ENCODE measurements at places on chromosomes 1 and 21.

DNA sequence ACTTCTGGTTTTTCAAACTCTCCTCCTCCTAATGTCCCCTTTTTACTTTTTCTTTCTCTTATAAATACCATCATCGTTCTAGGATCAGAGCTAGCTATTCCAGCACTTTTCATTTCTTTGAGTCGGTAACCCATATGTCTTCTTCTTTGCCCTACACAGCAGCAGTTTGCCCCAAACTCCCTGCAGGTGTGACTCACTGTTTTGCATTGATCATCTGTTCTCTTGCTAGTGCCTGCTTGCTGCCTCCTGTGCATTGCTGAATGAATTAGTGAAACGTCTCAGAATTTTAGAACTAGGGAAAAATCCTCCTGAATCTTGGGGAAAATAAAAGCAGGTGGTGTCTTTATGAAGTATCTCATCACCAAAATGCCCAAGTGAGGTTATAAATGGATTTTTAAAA lies 21.7 kb downstream of the KCNK2 start:
- no peak for DNase-seq

- no peak for DNase-seq
Measured at GRCh38 chr1:167718914-167719691, 2.7 kb upstream of the MPZL1 start.

DNA sequence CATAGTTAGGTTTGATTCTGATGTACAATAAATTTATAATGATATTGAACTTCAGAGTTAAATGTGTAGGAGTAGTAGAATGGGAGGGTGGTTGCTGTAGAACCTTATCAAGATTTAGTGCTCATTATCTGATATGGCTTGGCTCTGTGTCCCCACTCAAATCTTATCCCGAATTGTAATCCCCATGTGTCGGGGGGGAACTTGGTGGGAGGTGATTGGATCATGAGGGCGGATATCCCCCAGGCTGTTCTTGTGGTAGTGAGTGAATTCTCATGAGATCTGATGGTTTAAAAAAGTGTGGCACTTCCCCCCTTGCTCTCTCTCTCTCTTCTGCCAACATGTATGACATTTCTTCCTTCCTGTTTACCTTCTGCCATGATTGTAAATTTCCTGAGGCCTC lies 265.5 kb downstream of the GRIK1 start:
- no peak for DNase-seq

DNA sequence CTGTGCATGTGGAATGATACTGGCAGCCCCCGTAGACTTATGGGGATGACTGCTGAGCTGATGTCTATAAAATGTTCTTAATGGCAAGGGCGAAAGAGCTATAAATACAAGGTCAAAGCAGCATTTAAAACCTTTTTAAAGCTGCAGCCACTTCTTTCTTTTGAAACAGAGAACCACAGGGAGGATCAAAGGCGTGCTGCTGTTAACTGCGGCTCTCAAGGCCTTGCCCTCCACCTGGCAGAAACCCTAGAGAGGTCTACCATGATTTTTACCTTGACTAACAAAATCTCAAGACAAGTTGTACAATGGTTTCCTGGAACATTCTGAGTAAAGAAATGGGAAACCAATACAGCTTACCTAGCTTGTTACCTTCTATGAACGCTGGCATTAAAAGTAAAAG lies 89.7 kb downstream of the SLC45A1 start:
- DNase-seq = no peak

DNA sequence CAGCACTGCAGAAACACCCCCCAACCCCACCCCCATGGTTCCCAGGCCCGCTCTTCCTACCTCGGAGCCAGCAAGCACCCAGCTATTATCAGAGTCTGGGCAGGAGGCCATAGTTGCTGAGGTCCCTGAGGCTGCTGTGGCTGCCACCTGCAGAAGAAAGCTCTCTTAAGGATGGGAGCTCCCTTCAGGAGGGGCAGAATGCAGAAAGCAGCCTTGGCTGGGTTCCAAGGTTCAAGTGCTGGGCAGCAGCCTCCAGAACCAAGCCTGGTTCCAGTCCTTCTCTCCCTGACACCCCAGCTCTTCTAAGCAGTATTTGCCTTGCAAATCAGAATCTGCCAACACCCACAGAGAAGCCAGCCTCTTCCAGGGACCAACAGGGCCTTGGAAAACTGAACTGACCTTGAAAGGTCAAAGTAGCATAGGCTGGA lies 2.3 kb downstream of the PBXIP1 start:
- DNase-seq = no peak

DNA sequence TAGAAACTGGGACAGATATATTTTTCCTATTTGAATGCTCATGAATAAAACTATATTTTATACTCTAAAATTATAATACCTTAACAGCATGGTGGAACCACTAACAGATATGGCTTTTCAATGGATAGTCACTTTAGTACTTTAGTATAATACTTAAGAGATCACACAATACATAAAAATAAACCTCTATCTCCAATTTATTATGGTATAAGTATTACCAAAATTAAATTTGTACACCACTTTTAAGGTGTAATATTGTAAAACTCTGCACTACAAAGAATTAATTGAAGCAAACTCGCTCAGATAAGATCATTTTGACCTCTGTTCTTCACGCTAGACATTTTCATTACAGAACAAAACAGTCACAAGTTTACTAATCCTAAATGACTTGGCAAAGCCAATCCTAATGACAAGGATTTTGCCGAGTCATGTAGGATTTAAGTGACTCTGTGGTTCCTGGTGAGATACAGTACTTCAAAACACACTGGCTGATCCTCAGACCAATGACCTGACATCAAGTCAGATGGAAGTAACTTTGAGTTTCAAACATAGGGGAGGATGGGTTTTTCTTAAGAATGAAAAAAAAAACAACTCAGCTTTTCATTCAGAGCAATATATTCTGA lies 200.6 kb downstream of the SMYD3 start:
- DNase-seq = no peak

GRCh38 chr1:48028218-48029069 lies 31.3 kb upstream of the TRABD2B start:
- DNase-seq = no peak

DNA sequence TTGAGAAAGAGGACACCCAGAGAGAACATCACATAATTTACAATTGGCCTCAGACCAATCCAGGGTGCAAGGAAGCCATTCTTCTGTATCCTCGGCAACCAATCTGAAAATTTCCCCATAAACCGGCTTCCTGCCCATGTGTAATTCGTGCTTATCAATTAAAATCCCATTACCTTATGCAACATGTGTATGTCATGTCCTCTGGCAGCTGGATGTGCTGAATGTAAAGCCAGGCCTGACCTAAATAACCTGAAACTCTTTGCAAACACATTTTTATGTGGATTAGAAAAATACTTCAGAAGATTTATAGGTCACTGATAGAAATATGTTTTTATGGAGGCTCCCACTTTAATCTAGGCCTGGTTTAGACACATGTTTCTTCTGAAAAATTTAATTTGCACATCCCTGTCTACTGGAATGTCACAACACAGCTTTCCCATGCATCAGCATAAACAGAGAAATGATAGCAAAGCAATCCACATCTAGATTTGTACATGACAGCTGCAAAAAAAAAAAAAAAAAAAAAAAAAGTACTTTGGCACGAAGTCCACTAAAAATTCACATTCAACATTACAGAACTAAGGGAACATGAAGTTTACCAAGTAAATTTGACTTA lies 69.4 kb upstream of the SAMSN1 start:
- DNase-seq = no peak

GRCh38 chr1:246647513-246647912 lies 76.7 kb upstream of the SCCPDH start:
- DNase-seq = no peak

DNA sequence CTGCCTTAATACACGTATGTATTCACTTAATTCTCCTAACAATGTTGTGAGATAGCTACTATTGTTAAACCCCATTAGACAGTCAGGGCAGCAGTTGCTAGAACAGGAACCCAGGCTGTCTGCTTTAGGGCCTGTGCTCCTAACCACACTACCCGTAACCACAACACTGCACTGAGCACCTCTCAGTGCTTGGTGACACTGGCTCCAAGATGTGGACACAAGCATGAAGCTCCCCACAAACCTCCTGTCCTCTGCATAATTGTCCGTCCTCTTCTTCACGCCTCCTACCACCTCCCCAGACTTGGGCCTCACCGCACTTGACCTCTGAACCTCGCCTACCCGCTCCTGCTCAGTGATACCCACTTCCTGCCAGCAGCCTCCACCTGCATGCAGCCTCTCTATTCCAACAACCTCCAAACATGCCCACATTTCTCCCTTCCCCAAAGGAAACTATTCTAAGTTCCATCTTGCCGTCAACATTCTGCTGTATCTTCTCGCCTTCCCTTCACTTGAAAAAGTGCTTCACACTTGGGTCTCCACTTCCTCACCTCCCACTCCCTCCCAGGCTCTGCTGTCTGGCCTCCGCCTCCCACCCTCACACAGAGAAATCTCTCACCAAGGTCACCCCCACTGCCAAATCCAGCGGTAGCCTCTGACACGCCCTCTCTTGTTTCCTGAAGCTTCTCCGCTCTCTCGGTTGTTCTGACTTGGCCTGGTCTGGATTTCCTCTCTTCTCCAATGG lies 14.6 kb upstream of the AHDC1 start:
- no peak for DNase-seq

GRCh38 chr1:230197644-230198567 lies 130.9 kb downstream of the GALNT2 start:
- no peak for DNase-seq

DNA sequence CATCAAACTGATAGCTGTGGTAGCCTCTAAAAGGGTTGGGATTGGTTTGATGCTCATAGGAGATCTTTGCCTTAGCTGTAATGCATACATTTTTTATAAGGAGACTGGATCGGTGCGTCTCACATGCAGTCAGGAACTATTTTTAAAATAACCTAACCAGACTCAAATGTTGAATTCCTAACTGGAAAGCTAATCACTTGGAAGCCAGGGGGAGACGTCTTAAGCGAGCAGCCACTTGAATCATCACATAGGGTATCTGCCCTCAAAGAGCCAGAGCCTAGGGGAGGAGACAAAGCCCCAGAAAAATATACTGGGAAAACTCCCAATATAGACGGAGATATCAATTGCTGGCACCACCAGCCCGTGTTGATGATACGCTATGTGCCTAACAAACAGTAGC lies 61.7 kb upstream of the PUM1 start:
- DNase-seq = no peak

DNA sequence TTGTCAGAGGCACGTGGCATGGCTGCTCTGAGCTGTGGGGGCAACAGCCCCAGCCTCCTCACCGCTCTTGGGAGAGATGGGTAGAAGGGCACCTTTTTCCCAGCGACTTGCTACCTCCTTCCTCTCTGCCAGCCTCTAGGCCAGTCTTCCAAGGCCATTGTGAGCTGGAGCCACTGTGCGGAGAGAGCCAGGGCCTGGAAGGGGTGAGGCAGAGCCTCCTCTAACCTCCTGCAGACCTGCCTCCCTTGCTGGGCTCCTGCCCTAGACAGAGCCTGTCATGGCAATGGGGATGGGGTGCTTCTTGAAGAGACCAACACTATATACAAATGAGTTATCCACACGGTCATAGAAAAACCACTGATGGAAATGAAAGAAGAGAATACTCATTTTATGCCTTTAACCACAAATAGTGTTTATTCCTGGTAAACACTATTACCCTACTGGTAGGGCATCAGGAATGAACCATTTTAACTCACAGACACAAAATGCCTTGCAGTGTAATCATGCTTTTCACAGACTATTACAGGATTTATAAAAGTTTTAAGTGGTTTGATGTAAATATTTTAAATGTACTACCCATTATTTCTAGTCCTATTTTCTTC lies 5.0 kb upstream of the IGFN1 start:
- no peak for DNase-seq

DNA sequence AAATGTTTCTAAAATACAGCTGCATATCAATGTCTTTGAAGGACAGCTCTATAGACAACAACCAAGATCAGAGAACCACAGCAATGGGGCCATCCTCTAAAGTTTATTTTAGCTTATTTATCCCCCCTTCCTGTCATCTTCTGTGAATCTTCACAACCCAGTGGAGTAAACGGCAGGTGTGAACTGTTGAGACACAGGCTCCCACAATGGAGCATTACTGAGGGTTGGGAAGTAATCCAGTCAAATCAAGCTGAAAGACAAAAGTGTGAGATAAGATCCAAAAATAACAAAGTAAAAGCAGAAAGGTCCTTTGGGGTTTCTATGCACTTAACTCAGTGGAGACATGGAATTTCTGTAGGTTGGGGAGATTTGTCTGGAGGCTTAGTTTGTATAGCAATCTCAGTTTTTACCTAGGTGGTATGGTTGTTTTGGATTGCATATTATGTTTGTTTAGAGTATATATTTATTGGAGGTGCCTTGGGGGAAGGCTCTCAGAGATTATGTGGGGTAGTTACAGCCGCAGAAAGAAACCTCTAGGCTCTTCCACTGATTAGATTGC lies 286.9 kb upstream of the ADGRL2 start:
- no peak for DNase-seq

GRCh38 chr1:117017648-117018047 lies 16.1 kb downstream of the CD101 start:
- no peak for DNase-seq

DNA sequence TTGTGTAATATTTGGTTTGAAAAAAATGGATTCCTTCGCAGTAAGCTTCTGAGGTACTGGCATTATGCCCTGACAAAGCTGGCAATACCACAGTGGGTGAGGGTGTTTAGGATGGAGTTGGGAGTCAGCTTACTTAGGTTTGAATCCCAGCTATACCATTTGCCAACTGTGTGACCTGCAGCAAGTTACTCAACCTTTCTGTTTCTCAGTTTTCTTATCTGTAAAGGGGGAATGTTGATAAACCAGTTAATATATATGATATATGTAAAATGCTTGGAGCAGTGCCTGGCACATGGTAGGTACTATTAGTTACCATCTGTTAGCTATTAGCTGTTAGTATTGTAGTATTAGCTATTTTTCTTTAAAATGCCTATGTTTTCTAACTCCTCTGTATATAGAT lies 4.9 kb upstream of the HDGF start:
- DNase-seq = no peak

- DNase-seq = no peak
Measured at GRCh38 chr1:4147509-4147908, 247.4 kb upstream of the C1orf174 start.

DNA sequence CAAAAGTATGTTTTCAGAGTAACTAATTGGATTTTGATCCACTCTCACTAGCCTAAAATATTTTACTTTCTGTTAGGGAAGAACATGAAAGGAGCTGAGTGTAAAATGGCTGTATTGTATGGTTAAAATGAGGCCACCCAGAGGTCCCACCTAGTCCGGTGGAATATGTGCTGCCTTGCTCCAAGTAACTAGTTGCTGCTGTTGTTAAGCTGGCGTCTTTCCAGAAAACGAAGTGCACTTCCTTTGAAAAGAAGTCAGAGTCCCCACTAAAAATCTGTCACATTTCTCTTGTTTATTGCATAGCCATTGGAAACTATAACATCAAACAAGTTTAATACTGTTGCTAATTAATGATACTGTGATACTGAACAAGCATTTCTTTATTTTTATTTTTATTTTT lies 3.2 kb downstream of the SLC25A33 start:
- DNase-seq = no peak

- DNase-seq = no peak
Measured at GRCh38 chr1:3530926-3531818, 76.7 kb downstream of the ARHGEF16 start.

GRCh38 chr1:10728595-10729410 lies 67.6 kb downstream of the CASZ1 start:
- DNase-seq = no peak

GRCh38 chr1:23239638-23240295 lies 22.5 kb upstream of the HTR1D start:
- DNase-seq = no peak

GRCh38 chr1:163442895-163443294 lies 121.1 kb downstream of the NUF2 start:
- DNase-seq = no peak
